LNCaP clone FGC (cell line): ENCODE measurements at places on chromosomes 7 and 10.

DNA sequence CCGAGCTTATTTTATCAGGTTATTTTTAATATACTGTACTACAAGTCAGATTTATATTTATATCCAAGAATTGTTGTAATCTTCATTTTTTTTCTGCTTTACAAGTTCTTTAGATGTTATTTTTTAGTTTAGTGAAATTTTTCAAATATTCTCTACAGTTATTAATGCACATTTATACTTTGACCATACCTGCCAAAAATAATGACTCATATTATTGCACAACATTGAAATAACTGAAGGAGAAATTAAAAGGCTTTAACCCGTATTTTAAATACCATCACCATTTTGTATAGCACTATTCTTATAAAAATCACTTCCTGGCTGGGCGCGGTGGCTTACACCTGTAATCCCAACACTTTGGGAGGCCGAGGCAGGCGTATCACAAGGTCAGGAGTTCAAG lies 278.5 kb downstream of the BICC1 start:
- DNase-seq = no peak

DNA sequence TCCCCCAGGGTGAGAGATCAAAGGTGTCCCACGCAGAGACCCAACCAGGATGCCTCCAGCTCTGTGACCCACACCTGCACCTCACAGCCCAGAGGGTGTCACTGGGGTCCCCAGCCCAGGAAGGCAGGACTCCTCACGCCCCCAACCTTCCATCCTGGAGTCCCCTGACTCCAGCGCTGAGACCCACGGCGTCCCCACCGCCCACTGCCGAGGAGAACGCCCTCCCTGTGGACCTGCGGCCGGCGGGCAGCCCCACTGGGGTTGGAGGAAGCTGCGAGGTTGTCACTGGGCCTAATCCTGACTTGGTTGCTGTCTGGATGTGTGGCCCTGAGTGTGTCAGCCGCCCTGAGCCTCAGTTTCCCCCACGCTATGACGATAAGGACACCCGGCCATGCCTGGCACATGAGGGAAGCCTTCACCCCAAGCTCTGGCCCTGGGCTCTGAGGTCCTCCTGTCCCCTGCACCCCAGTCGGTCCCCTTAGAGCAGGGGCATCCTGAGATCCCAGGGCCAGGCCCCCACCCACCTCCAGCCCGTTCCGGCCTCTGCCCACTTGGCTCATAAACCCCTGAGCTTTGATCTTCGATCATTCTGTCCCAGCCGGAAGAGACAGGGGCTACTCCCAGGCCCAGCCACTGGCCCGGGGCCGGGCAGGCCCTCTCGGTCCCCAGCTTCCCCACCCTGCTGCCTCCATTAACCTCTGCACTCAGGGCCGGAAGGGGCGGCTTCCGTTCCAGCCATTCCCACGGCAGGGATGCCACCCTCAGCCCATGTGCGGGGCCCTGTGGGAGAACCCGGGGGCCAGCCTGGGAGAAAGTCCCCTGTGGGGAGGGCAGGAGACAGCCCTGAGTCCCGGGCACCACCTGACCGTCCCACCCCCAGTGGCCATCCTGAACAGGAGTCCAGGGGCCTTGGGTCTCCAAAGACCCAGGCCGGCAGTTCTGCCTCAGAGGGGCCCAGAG lies 113.2 kb downstream of the MICALL2 start:
- DNase-seq = no peak

DNA sequence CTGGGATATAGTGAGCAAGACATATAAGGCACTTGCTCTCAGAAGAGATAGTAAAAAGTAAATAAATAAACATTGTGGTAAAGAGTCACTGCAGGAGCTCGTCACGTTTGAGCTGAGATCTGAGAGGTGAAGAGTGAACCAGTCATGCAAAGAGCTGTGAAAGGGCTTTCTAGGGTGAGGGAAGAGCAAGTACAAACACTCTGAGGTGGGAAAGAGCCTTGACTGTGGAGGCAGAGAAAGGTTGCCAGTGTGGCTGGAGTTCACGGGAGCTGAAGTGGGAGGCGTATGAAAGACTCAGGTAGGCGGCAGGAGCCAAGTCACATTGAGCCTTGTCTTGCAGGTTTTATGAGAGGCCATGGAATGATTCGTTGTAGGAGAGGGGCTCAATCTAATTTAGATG lies 141.0 kb downstream of the C1GALT1 start:
- no peak for DNase-seq

- no peak for DNase-seq
These were observed 128.3 kb upstream of the POT1 start for GRCh38 chr7:125057963-125058362.

DNA sequence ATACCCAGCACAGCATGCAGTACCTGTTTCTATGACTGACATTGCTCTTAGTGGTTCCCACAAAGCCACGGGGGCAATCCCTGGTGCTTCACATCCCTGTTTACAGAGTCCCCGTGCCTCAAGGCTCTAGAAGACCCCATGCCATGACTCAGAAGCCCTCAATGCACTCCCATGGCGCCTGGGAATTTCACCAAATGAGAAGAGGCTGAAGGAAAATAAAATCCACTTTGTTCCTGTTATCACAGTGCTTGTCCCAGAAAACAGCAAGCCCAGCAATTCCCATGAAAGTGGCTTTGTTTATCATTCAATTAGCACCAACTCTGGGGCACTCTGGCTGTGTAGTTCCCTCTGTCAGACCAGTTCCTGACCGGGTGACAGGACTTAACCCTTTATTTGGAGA lies 268.3 kb downstream of the TNS3 start:
- DNase-seq = no peak

DNA sequence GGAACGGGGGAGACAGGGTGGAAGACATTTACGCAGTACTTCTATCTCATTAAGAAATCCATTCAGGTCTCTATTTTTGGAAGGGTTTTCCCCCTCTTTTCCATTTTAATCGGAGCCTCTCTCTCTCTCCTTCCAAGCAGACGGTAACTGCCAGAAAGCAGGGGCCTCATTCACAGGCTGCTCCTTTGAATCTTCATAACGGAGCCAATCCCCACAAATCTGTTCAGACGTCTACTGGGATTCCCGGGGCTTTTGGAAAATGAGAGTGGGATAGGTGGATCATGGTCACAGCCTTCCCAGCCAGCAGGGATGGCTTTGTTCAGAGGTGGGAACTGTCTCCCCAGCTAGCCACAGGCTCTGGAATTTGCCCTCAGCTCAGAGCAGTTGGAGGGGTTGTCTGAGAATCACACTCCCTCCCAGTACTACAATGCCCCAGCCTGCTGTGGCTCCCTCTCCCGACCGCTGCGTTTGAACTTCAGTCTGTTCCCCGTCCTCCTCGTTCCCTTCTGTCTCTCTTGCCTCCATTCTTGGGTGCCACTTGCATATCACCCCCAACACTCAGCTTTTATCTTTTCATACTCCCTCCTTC lies 413.6 kb downstream of the PLXNA4 start:
- no peak for DNase-seq

DNA sequence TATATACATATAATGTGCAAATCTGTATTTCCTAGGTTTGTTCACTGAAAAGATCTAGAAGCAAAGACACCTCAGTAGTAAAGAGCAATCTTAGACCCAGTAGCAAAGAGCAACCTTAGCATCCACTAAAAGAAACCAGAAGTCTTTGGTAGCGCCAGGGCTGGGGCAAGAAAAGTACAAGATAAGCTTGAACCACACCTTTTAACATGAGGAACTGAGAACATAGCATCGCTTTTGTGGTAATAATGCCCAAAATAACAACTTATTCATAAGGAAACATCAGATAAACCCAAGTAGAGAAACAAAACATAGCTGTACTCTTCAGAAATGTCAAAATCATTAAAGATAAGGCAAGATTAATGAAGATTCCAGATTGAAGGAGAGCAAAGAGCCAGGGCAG lies 173.4 kb downstream of the IMMP2L start:
- no peak for DNase-seq

DNA sequence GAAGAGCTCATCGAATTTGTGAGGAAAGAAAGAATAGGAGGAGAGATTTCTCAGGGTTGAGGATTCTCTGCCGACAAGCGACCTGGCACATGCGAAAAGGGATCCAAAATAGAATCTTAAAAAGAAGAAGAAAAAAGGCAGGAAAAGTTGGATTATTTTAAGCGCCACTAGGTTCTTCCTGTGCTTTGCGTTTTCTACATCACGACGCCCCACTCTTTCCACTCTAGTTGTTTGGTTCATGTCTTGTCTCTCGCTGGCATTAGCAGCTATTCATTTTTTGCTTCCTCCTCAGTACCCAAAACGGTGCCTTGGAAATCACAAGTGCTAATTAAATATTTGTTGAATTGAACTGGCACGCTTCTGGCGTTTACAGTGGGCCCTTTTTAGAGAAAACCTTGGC lies 674 bp upstream of the FRA10AC1 start:
- DNase-seq = no peak

GRCh38 chr10:110279407-110279986 lies 25.2 kb downstream of the SMNDC1 start:
- DNase-seq = peak; percentile 47

DNA sequence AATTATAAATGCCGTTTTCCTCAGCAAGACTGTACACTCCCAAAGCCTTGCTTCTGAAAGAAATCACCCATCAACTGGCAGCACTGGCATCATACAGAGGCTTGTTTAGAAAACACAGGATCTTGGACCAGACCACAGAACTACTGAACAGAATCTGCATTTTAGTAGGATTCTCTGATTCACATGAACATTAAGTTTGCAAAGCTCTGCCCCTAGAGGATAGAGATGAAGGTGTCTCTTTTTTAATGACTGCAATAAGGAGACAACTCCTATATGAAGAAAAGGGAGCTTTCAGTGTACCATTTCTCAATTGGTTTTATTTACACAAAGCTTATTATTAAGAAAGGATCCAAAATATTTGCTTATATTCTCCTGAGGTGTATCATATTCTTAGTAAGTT lies 172.7 kb downstream of the AGMO start:
- DNase-seq = no peak

- DNase-seq = no peak
These were observed 21.1 kb upstream of the CFAP46 start for GRCh38 chr10:132963430-132963960.

GRCh38 chr10:126504761-126505112 lies 116.5 kb upstream of the ADAM12 start:
- no peak for DNase-seq

DNA sequence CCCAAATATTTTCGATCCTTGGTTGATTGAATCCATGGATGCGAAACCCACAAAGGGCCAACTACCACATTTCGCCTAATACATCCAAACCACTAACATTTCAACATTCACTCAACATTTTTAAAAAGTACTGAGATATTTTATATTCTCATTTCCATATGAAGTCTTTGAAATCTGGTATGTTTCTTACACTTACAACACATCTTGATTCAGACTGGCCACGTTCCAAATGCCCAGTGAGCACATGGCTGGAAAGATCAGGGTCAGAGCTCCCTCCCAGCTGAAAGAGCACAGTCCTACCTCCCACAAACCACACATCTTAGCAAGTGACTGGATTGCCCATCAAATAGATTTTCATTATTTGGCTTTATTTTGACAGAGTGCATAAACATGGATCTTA lies 18.9 kb downstream of the NCAPG2 start:
- DNase-seq = no peak

DNA sequence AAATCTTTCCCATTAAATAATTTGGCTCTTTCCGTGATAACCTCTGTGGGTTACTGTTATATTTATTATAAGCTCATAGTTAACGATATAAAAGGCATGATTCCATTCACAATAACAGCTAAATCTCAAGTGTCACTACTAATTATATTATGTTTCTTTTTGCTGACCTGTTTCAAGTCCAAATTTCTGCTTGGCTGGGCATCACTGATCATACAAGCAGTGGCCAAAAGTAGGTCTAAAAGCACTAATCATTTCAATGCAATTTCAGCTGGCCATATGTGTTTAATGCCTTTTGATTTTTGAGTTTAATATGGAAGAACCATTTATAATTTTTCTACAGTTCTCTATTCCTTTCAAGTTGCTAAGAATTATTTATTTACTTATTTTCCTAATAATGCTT lies 110.7 kb downstream of the SEMA3A start:
- no peak for DNase-seq

GRCh38 chr10:571688-572451 lies 117.6 kb downstream of the DIP2C start:
- DNase-seq = no peak

GRCh38 chr7:30436518-30436917 lies 42.1 kb downstream of the NOD1 start:
- DNase-seq = no peak

- no peak for DNase-seq
These were observed 106.3 kb downstream of the WNT2 start for GRCh38 chr7:117216436-117217069.

GRCh38 chr7:38020121-38020785 lies 99.8 kb downstream of the EPDR1 start:
- no peak for DNase-seq

GRCh38 chr10:86603256-86603655 lies 51.1 kb upstream of the OPN4 start:
- DNase-seq = no peak

DNA sequence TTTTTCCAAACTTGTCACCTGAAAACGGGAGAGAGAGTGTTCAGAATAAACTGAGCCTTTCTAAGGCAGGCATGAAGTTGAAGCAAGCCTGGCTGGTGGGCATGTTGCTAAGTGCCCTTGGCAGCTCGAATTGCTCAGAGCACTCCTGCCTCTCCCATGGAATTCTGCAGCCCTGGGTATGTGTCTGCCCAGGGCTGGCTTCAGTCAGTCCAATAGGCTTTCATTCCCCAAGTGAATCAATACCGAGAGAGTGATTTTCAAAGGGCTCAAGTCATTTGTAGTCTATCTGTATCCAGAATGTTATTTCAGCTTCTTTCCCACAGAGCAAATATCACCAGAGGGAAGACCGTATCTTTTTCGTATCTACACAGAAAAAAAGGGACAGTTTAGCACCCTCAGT lies 415.5 kb upstream of the COBL start:
- no peak for DNase-seq

GRCh38 chr10:132319853-132320653 lies 11.9 kb upstream of the LRRC27 start:
- no peak for DNase-seq

GRCh38 chr7:143974459-143974858 lies 19.8 kb downstream of the OR2F1 start:
- peak; percentile 84 for DNase-seq

GRCh38 chr7:2915023-2915422 lies 70.9 kb upstream of the GNA12 start:
- no peak for DNase-seq

- no peak for DNase-seq
These were observed 102.6 kb downstream of the TPST1 start for GRCh38 chr7:66307591-66308215.

GRCh38 chr7:157139111-157139809 lies 534 bp downstream of the UBE3C start:
- DNase-seq = no peak

DNA sequence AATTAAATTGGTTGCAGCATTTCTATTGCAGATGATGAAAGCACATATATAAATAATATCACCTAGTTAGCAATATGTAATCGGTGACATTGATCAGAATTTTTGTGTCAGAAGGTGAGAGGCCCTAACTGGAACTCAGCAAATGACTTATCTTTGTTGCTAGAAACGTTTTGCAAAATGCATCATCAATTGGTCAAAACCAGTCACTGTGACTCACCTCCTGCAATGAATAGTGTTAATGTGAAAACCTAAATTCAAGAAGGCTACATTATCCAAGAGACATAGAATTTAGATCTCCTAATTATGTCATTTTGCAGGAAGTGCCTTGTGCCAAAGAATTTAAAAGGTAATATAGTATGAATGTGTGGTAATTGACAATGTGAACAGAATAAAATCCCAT lies 9.8 kb upstream of the PNLIPRP3 start:
- DNase-seq = no peak
